Upper lobe of left lung (tissue), 6 donors: ENCODE measurements at places on chromosomes 2 and 18. TPM values are rescaled to one million over a fixed set of nuclear protein-coding genes. Genes with fewer than 3 reads are reported as not detected.

EFR3B gene
- 5.1 TPM for total RNA-seq

GCG gene
- total RNA-seq = not detected

DYNAP gene
- total RNA-seq = not detected

BOLL gene
- total RNA-seq = not detected

OSBPL1A gene
- 58.7 TPM for total RNA-seq

NMS gene
- not detected for total RNA-seq

G6PC2 gene
- total RNA-seq = not detected

DNA sequence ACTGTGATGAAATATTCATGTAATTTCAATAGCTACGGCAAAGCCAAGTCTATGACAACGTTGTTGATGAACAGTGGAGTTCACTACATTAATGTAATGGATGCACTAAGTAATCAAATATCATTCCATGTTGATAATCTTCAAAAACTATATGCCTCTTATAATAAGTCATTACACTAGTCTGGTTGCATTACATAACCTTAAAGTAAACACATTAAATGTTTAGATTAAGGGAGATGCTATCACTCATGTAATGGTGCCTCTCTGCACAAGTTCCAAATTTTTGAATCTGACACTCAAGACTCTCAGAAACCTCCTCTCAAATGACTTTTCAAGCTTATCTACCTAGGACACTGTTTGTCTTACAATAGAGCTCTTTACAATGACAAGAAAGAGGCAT lies 35.4 kb downstream of the PIEZO2 start:
- H3K4me1 ChIP-seq = no peaks in the 10 kb centered on the region
- no peaks in the 10 kb centered on the region for H3K27me3 ChIP-seq
- DNase-seq = no peak
- no peak overlapping the region for H3K4me3 ChIP-seq

- peak overlapping the region; percentile 94 for H3K27ac ChIP-seq
- H3K4me1 ChIP-seq = peaks cover 41% of the 10 kb centered on the region
Measured at GRCh38 chr2:190881598-190882410, 1.2 kb downstream of the GLS start.

GRCh38 chr2:227536445-227536844 lies 62.2 kb upstream of the SCYGR2 start:
- H3K4me3 ChIP-seq = no peak overlapping the region
- DNase-seq = no peak
- H3K27ac ChIP-seq = no peak overlapping the region
- H3K36me3 ChIP-seq = peaks cover 44% of the 10 kb centered on the region

DNA sequence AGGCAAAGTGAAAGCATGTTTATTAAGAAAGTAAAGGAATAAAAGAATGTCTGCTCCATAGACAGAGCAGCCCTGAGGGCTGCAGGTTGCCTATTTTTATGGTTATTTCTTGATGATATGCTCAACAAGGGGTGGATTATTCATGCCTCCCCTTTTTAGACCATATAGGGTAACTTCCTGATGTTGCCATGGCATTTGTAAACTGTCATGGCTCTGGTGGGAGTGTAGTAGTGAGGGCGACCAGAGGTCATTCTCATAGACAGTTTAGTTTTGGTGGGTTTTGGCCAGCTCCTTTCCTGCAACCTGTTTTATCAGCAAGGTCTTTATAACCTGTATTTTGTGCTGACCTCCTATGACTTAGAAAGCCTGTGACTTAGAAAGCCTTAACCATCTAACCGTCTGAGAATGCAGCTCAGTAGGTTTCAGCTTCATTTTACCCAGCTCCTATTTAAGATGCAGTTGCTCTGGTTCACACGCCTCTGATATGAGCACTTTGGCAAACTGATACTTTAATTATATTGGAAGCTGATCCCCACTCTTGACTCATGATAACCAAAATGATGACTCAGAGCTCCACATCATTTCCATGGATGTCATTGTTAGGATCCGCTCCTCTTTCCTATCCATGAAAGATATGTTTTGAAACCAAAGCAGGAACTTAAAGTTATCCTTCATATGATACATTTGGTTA lies 14.5 kb upstream of the ERMN start:
- H3K36me3 ChIP-seq = no peaks in the 10 kb centered on the region
- H3K27ac ChIP-seq = no peak overlapping the region
- H3K4me3 ChIP-seq = no peak overlapping the region
- no peaks in the 10 kb centered on the region for H3K4me1 ChIP-seq
- no peaks in the 10 kb centered on the region for H3K27me3 ChIP-seq

DNA sequence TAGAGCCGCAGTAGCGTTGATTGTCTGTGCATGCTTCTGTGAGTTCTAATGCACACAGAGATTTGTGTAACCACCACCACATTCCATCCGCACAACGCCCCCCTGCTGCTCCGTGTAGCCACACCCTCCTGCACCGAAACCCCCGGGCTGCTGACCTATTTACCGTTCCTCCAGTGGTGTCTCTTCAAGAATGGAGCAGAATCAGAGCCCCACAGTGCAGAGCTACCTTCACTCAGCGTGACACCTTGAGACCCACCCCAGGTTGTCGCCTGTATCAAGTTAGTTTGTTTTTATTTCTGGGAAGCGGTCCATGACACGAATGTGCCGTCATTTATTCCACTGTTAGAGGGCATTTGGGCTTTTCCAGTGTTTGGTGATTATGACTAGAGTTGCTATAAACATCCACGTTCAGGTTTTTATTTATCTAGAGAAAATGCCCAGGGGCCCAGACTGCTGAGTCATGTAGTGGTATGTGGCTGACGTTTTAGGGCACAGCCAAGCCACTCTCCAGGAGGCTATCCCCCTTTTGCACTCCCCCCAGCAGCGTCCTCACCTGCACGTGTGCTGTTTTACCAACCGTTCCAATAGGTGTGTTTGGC lies 266.8 kb downstream of the NDUFA10 start:
- H3K27ac ChIP-seq = no peak overlapping the region
- no peaks in the 10 kb centered on the region for H3K27me3 ChIP-seq
- no peak overlapping the region for H3K4me3 ChIP-seq
- no peaks in the 10 kb centered on the region for H3K36me3 ChIP-seq
- peaks cover 8% of the 10 kb centered on the region for H3K4me1 ChIP-seq

GRCh38 chr2:50315336-50315735 lies 716.6 kb downstream of the NRXN1 start:
- H3K36me3 ChIP-seq = no peaks in the 10 kb centered on the region
- H3K27ac ChIP-seq = no peak overlapping the region
- no peak for DNase-seq
- no peak overlapping the region for H3K4me3 ChIP-seq
- no peaks in the 10 kb centered on the region for H3K4me1 ChIP-seq
- H3K27me3 ChIP-seq = no peaks in the 10 kb centered on the region

GRCh38 chr2:166068981-166069380 lies 58.8 kb downstream of the SCN1A start:
- H3K27ac ChIP-seq = no peak overlapping the region
- H3K4me3 ChIP-seq = no peak overlapping the region
- no peaks in the 10 kb centered on the region for H3K36me3 ChIP-seq
- H3K27me3 ChIP-seq = no peaks in the 10 kb centered on the region
- DNase-seq = no peak

DNA sequence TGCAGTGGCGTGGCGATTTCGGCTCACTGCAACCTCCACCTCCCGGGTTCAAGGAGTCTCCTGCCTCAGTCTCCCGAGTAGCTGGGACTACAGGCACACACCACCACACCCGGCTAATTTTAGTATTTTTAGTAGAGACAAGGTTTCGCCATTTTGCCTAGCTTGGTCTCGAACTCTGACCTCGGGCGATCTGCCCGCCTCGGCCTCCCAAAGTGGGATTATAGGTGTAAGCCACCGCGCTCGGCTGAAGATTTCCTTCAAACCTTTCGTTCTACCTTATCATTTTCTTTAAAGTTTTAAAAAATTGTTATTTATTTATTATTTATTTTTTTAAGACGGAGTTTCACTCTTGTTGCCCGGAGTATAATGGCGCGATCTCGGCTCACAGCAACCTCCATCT lies 979 bp upstream of the WDR43 start:
- H3K4me3 ChIP-seq = no peak overlapping the region
- no peaks in the 10 kb centered on the region for H3K27me3 ChIP-seq
- H3K36me3 ChIP-seq = no peaks in the 10 kb centered on the region
- DNase-seq = peak; percentile 65
- no peak overlapping the region for H3K27ac ChIP-seq

DNA sequence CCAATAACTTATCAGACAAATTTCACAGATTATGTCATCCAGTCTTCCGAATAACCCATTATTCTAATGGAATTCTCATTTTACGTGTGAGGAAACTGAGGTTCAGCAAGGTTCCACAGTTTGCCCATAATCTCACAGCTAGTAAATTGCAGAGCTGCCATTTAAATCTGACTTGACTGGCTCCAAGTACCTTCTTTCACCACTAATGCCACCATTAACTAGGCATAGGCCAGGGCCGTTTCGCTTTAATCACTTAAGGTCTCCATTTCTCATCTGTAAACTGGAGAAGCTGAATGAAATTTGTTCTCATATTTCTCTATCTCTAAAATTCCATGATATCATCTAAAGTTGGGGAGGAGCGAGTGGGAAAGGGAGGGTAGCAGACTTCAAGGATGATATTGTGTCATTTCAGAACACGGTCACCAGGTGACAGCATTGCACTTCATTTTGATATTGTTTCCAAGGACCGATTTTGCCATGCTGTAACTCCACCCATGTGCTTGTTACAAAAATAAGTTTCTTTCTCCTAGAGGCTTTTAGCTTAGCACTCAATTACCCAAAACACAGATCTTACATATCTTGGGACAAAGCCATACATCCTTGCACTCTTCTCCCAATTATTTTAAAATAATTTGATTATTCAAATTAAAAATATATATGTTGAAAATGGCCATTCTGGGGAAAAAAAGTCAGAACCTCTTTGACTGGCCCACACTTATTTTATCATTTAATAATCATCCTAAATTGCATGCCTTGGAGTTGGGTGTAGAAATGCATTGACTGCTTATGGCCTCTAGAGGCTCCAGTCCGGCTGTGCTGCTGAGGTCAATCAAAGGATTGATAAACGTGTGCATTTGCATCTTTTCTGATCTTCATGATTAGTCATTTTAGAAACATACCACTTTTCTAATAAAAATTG lies 123.8 kb downstream of the AKAIN1 start:
- no peak overlapping the region for H3K4me3 ChIP-seq

DNA sequence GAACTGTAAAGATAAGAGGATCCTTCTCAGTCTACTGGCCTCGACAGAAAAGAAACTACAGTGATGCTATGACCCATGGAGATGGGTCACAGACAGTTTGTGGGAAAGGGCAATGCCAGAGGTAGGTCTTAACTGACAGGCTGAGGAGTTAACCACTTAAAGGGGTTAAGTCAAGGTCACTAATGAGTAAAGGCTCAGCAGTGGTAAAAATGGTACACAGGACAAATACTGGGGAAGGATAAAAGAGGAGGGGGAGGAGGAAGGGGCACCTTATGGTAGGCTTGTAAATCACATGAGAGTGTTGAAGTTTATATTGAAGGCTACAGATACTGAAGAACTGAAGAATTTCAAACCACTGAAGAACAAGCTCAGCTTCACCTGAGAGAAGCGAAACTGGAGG lies 9.9 kb downstream of the IER3IP1 start:
- H3K27me3 ChIP-seq = no peaks in the 10 kb centered on the region
- no peak for DNase-seq
- no peak overlapping the region for H3K27ac ChIP-seq
- H3K4me1 ChIP-seq = no peaks in the 10 kb centered on the region

- H3K4me3 ChIP-seq = no peak overlapping the region
- H3K27me3 ChIP-seq = no peaks in the 10 kb centered on the region
- H3K36me3 ChIP-seq = no peaks in the 10 kb centered on the region
- H3K4me1 ChIP-seq = no peaks in the 10 kb centered on the region
Measured at GRCh38 chr2:236847023-236847422, 238.7 kb upstream of the COPS8 start.

- no peak for DNase-seq
- H3K4me1 ChIP-seq = no peaks in the 10 kb centered on the region
- H3K27me3 ChIP-seq = no peaks in the 10 kb centered on the region
- H3K4me3 ChIP-seq = no peak overlapping the region
- no peak overlapping the region for H3K27ac ChIP-seq
Measured at GRCh38 chr2:217279556-217279955, 419.7 kb upstream of the TNP1 start.

GRCh38 chr2:3838348-3838747 lies 135.0 kb downstream of the DCDC2C start:
- no peak for DNase-seq
- no peaks in the 10 kb centered on the region for H3K36me3 ChIP-seq

DNA sequence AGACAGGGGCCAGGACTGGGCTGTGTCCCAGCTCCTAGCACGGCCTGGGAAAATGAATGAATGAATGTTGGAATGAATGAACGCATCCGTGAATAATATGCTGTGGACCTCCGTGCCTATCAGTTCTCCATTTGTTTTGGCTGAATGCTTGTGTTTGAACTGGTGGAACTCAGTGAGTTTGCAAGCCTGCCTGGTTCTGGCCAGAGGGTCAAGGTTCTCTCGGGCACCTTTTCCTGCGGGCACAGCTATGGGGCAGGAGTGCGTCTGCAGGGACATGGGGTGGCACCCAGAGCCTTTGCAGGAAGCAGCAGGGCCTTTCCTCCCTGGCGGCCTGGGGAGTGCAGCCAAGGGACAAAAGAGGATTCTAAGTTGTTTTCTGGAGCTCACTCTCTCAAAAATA lies 17.6 kb upstream of the PDIA6 start:
- no peak for DNase-seq
- peaks cover 10% of the 10 kb centered on the region for H3K27me3 ChIP-seq
- H3K27ac ChIP-seq = no peak overlapping the region
- H3K4me1 ChIP-seq = peaks cover 9% of the 10 kb centered on the region
